A673 (cell line): ENCODE measurements at places on chromosomes 13 and 19. TPM values are rescaled to one million over a fixed set of nuclear protein-coding genes. Genes with fewer than 3 reads are reported as not detected.

ERICH6B gene
- not detected in 2 replicates for total RNA-seq

KIR2DL4 gene
- total RNA-seq = not detected in 2 replicates

HNRNPL gene
- 642 and 647 TPM in 2 replicates for total RNA-seq

SLITRK1 gene
- total RNA-seq = 0.49 and 0.57 TPM in 2 replicates

ZNF256 gene
- 9.5 and 11.0 TPM in 2 replicates for total RNA-seq

COLGALT1 gene
- 91.3 and 93.5 TPM in 2 replicates for total RNA-seq

TMPRSS9 gene
- not detected in 2 replicates for total RNA-seq

ABHD13 gene
- total RNA-seq = 9.0 and 10.3 TPM in 2 replicates
